ENCODE measurements at places on chromosomes 11 and 22.

DNA sequence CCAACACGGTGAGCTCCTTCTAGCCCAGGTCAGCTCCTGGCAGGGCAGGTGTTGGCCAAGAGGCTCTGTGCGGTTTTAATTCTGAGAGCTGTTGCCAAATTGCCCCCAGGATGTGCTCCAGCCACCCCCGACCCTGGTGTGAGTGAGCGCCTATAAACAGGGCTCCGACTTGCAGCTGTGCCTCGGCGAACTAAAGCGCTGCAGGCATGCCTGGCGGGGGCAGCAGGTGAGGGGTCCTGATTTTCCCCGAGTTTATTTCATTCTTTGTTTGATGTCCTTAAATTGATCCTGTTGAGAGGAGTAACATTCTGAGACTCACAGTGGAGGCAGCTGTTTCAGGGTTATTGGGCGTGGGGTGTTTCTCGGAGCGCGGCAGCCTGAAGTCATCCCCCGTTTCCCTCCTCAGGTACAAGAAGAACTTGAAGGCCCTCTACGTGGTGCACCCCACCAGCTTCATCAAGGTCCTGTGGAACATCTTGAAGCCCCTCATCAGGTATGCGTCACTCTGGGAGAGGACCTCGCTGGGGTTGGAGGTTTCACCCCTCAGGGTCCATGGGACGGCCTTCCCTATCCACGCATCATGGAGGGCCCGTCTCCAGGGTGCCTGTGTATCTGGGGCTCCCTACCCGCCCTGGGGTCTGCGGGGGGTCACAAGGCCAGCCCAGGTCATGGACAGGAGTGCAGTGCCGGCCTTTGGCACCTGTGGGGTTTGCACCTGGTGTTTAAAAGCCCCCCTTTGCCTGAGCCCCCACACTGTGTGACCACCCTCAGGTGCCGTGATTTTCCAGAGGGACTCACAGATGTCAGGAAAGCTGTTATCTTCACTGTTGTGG, 62.1 kb downstream of the ARHGAP8 start:
- DNase-seq: no peak

DNA sequence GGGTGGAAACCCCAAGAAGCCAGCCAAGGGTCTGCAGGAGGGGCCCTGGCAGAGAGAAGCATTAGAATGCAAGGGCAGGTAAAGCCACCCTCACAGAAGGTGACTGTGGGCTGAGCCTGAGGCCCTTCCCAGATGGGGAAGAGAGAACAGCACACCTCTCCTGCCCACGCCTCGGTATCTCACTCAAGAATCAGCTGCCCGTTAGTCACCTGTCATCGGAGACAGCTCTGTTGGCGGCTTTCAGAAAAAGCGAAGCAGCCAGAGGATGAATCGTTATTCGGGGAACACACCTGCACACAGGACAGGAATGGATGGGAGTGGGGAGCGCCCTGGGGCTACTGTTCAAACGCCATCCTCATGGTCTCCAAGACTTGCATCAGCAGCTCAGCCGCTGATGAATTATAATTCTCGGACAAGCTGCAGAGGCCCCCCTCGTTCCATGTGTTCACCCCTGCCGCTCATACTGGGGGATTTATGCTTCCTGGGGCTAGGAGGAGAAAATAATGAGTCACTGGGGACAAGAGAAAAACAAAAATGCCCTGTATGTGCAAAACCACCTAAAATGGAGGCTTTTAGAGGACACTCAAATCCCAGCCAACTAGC, 21.6 kb upstream of the TMA7B start:
- no peak for DNase-seq

DNA sequence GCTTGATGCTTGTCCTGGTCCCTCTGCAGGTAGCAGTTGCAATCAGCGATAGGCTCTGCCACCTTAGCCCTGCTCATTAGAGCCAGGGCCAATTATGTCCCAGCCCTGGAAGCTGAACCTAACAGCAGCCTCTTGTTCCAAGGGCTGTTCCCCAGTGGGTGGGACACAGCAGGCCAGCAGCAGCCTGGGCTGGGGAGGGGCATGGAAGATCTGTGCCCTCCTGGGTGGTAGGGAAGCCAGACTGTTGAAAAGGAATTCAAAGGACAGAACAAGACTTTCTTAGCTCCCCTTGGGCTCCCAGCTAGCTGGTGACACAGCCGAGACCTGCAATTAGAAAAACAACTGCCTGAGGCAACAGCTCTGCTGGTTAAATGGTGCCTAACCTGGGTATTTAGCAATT, 17.4 kb downstream of the DRD2 start:
- no peak for DNase-seq

GRCh38 chr22:42760806-42761565, 40.3 kb upstream of the A4GALT start:
- DNase-seq: no peak

DNA sequence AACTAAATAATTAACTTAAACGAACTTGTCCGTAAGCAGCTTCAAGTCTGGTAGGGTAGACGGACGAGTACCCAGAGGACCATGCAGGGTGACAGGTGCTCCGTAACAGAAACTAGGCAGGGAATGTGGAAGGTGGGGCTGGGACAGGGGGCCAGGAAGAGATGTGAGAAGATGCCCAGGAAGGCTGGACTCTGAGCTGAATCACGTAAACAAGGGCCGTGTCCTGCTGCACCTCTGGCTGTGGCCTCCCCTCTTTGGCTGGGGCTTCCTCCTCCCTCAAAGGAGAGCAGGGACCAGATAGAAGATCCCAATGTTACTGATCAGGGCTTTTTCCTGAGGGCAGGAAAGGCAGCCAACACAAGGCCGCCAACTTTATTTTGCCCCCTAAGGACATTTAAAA, 47.9 kb downstream of the PACSIN2 start:
- DNase-seq: no peak

- DNase-seq: no peak
Measured at GRCh38 chr11:94060401-94060800, 39.2 kb downstream of the HEPHL1 start.

DNA sequence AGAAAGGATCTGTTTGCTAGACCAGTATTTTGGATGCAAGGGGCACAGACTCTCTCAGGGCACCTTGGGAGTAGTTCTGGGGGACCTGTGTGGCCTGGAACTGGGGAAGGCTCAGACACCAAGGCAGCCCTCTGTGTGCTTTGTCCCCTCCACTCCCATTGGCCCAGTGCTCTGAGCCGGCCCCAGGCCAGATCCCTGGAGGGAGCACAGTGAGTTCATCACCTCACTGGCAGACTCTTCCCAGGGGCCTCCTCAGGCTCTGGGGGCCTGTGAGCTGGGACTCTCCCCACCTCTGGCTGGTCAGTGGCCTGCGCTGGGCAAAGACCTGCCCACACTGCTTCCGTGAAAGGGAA, 51.7 kb downstream of the CHRDL2 start:
- no peak for DNase-seq

DNA sequence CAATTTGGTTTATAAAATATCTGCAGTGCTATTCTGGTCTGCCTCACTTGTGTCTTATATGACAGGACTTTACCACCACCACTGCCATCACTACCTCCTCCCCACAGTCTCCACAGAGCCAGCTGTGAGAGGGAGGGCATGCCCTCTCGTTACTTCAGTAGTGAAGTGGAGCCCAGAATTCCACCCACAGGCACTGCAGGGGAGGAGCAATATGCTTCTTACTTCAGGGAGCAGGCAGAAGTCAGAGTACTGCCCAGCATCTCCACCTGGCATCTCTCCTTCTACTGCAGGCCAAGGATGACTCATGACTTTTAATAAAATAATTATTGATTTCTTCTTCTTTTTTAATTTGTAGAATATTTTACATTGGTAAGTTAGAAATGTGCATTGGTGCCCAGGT, 255.5 kb downstream of the DYNC2H1 start:
- no peak for DNase-seq

DNA sequence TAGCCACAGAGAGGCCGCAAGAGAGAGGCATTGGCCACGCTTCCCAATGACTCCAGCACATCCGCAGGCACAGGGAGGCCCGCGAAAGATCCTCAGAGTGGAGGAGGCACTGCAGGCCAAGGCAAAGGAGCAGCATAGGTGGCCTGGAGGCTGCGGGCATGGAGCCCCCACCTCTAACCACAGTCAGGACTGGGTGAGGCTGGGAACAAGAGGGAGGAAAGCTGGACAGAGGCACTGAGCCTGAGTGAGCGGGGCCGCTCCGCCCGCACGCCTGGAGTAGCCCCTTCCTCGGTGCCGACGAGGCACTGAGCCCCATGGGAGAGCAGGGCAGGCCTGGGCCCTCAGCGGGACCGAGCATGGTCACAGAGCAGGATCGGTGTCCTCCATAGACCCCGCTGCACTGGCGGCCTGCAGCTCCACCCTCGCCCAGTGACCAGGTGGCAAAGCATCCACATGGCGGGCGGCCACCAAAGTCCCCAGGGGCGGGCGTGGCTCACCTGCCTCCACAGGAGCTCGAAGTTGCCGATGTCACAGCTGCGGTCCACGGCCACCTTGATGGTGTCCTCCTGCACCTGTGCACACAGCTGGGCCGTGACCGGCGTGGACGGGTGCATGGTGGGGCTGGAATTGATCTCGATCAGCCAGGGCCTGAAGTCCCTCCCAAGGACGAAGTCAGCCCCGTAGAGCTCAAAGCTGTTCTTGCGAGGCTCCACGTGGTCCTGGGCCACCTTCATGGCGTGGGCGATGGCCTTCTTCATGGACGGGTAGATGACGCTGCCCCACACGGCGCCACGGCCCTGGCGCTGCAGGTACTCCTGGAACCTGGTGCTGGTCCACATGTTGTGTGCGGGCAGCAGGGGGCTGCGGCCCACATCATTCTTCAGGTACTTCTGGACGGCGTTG, 18.9 kb upstream of the IL17REL start:
- DNase-seq: no peak

DNA sequence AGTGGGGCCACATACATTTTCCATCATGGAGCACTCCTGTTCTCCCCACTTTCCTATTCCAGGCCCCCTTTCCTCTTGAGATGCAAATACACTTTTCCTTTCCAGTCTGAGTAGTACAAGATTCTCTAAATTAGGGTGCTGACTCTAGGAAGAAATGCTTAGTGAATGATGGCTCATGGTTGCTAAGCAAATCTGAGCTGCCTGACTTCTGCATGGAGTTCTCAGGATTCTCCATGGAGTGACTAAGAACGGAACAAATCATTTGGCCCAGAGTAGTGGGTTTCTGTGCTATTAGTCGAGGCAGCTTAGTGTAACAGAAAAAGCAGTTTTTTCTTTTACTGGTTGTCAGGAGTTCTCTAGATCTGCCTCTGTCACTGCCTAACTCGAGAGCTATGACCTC, 65.4 kb upstream of the NTM start:
- DNase-seq: no peak

- DNase-seq: no peak
Measured at GRCh38 chr22:48758881-48759875, 1068.5 kb downstream of the BRD1 start.

GRCh38 chr11:128208329-128209137, 378.8 kb downstream of the ETS1 start:
- DNase-seq: peak; percentile 95

GRCh38 chr22:38461057-38461413, 6.0 kb upstream of the KCNJ4 start:
- DNase-seq: no peak
